ENCODE measurements at places on chromosomes 16 and 17.

GRCh38 chr16:15907863-15908478 lies 19.6 kb upstream of the CEP20 start:
- DNase-seq = peak; percentile 13

GRCh38 chr16:21645261-21645721 lies 7.1 kb downstream of the IGSF6 start:
- no peak for DNase-seq

GRCh38 chr16:72401084-72401361 lies 229.1 kb upstream of the PMFBP1 start:
- DNase-seq = no peak

GRCh38 chr17:31329221-31329620 lies 7.8 kb upstream of the EVI2A start:
- DNase-seq = no peak

GRCh38 chr16:85625053-85625452 lies 11.9 kb downstream of the GSE1 start:
- DNase-seq = no peak

DNA sequence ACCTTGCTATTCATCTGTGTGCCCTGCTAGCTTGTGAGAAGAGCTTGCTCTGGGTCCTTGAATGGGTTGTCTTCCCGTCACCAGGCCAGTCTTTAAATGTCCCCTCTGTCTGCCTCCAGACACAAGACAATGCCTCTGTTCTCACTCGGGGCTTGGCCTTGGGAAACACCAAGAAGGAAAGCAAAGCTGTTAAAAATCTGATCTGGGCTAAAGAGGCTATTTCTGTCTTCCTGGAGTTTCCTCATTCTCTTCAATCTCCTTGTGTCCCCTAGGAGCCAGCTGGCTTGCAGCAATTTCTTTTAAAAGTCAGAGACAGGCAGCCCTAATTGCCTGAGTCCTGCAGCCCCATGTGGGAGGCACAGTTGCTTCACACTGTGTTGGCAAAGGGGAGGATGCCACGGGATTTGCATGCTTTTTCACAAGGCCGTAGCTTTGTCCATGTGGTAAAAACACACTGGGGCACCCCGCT lies 2.5 kb downstream of the DNAI2 start:
- DNase-seq = no peak

DNA sequence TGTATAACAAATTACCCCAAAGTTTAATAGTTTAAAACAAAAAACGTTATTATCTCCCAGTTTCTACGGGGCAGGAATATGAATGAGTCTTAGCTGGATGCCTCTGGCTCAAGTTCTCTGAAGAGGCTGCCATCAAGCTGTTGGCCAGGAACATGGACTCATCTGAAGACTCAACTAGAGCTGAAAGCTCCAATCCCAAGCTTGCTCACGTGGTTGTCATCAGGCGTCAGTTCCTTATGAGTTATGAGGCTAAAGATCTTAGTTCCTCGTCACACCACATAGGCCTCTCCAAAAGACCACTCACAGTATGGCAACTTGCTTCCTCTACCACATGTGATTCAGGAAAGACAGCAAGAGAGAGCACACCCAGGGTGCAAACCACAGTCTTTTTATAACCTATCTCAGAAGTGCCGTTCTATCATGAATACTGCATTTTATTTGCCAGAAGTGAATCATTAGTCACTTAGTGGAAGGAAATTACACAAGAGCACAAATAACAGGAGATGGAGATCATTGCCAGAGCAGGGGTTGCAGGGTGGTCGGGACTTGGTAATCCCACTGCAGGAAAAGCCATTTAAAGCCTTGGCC lies 48.7 kb upstream of the NLK start:
- no peak for DNase-seq
